ENCODE measurements at places on chromosomes 7 and 10. TPM values are rescaled to one million over a fixed set of nuclear protein-coding genes. Genes with fewer than 3 reads are reported as not detected.

The NPTX2 gene
- not detected for total RNA-seq

The FEZF1 gene
- not detected for total RNA-seq

The EGR2 gene
- 201 TPM for total RNA-seq

The CLDN3 gene
- total RNA-seq: not detected

The CFAP46 gene
- total RNA-seq: not detected

DNA sequence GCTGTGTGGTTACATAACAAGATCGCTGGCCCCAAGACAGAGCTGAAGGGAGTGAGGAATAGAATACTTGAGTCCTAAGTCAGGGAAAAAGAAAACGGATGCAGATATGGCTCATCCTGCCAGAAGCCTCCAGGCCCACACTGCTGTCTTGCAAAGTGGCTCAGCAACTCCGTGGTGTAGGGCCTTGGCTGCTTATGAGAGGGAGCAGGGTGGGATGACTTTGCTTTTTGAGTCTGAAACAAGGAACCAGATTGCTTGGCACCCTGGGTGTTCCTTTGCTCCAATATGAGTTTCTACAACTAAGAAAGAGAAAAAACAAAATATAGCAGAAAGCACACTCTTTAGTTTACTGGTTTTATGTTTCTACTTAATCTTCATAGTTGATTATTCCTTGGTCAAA, 193.8 kb upstream of the WDR11 start:
- no peak for DNase-seq

- no peak for DNase-seq
Observed at GRCh38 chr7:158633055-158633956, 45.7 kb upstream of the PTPRN2 start.

GRCh38 chr10:23824822-23825221, 384.1 kb upstream of the KIAA1217 start:
- no peak for DNase-seq

DNA sequence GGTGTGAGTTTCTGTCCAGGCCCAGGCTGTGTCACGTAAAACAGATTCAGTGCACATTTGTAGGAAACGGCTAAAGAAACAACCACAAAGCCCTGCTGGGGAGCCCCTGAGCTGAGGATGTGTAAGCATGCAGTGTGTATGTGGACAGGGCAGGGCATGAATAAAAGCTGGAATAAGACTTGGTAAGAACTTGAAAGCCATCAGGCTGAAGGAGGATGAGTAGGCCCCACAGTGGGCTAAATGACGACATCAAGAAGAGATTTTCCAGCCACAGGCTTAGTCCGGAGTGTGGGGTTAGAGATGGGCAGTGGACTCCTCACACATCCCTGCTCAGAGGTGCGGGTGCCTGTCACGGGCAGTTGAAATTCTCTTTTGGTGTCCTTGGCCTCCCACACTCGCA, 270.7 kb upstream of the BMPER start:
- no peak for DNase-seq

- DNase-seq: no peak
Observed at GRCh38 chr7:2968616-2969397, 74.9 kb downstream of the CARD11 start.

- DNase-seq: peak; percentile 68
Observed at GRCh38 chr7:76364198-76364584, 5.4 kb upstream of the YWHAG start.

DNA sequence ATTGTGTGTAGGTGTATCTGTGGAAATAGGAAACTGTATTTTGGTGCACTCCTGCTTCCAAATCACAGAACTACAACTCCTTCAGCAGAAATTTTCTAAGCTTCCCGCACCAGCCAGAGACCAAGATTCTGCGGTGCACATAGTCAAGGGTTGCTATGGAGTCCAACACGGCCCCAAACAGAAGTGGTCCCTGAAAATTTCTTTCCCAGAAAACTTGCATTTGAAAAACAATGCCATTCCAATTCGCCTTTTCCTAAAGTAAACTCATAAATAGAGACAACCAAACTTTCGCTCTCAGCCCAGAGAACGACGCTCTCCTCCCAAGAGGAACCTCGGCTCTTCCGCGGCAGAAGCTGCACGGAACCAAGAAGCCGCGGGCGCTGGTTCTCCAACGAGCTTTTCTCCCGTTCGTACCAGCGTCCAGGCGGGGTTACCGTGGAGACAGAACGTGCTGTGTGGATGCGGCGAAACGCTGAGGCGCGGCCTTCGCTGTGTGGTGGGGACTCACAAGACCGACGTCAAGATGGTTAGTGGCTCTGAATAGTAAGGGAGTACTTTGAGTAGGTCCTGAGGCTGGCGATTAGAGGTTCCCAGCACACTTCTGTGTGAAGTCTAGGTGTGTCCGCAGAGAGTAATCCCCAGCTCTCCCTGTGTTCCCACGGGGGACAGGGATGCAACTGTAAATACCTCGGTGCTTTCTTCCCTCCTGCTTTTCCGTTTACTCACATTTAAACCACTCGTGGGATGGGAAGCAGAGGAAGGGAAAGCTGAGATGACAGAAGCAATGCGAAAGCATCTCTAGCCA, 24.0 kb upstream of the ZC3HAV1 start:
- peak; percentile 96 for DNase-seq

- no peak for DNase-seq
Observed at GRCh38 chr10:62330213-62330612, 44.0 kb upstream of the ZNF365 start.

- no peak for DNase-seq
Observed at GRCh38 chr10:132506711-132507408, 30.7 kb upstream of the INPP5A start.

DNA sequence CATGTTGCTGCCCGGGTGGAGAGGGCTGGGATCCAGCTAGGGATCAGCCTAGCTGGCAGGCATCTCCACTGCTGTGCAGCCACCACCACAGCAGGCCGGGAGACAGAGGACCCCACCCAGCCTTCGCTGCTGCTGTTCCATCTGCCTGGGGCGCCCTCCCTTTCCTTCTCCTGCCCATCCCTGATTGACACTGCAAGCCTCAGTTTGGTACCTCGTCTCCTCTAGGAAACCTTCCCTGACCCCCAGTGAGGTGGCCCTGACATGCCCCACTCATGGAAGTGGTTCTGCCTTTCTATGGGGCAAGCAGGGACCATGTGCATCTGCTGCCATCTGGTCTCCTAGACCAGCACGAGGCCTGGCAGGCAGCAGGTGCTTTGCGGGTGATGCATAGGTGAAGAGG, 30.4 kb upstream of the DPYSL4 start:
- no peak for DNase-seq

Measured in activated CD4-positive, alpha-beta T cell treated with anti-CD3 and anti-CD28 coated beads, Interleukin-2, amount 10 ng/mL, durations not matched to agents 24 days and 14 days (primary cell).